ENCODE measurements at places on chromosomes 1 and 21.

GRCh38 chr1:78892260-78892840 lies 114.2 kb downstream of the ADGRL4 start:
- no peak for DNase-seq

- no peak for DNase-seq
Observed at GRCh38 chr1:171904778-171905450, 63.6 kb downstream of the DNM3 start.

DNA sequence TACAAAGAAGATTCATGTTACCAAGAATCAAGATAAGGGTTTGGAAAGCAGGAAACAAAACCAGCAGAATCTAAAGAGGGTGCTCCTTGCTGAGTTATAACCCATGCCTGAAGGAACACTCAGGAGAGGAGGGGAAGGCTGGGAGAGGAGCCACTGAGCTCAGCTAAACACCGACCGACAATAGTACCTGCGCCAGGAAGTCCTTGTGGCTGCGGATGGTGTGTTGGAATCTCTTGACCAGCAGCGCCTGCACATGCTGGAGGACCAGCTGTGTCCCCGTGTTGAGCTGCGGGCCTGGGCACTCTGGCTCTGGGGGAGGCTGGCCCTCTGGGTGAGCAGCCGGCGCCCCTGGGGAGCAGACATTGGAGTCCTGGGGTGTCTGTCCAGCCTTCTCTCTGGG lies 89.4 kb downstream of the ABCA4 start:
- no peak for DNase-seq

- no peak for DNase-seq
Observed at GRCh38 chr1:221723848-221724236, 18.0 kb downstream of the DUSP10 start.

DNA sequence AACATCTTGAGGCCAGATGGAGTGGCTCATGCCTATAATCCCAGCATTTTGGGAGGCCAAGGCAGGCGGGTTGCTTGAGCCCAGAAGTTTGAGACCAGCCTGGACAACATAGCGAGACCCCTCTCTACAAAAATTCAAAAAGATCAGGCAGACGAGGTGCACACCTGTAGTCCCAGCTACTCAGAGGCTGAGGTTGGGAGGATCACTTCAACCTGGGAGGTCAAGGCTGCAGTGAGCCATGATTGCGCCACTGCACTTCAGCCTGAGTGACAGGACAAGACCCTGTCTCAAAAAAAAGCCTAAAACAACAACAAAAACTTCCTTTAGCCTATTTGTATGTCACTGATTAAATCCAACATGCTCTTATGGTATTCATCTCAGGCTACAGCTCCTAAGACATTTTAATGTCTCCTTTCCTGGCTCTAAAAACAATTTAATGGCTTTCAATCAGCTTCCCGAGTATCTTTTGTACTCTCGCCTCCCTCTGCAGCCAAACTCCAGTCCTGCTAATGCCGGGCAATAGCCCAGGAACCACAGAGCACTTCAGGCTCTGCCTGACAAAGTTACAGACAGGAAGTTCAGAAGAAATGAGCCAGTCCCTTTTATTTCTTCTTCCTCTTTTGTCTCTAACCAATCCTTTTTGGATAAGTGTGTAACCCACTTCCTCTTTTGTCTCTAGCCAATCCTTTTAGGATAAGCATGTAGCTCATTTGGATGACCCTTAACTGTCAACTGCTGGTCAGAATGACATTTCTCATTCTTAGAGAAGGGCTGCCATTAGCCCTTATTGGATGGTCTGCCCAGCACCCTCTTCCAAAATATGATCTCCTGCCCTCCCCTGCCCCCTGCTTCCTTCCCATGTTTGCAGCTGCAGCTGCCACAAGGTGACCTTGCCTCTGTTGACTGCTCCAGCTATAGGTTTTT lies 6.6 kb upstream of the DOP1B start:
- no peak for DNase-seq

DNA sequence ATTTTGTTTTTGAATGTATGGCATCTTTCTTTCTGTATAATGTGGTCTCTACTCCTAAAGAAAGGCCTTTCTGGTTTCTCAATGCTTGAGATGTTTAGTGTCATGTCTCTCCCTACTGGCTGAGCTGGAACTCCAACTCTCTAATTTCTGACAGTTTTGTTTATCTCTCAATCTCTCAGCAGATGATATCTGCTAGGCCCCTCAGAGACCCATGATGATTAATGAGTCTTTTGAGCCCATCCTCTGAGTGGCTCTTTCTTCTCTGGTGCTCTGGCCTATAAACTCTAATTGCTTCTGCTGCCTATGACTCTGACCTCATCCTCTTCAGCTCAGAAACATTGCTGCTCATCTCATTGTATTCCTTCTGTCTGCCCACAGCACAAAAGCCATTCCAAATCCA lies 46.6 kb downstream of the CRB1 start:
- no peak for DNase-seq

DNA sequence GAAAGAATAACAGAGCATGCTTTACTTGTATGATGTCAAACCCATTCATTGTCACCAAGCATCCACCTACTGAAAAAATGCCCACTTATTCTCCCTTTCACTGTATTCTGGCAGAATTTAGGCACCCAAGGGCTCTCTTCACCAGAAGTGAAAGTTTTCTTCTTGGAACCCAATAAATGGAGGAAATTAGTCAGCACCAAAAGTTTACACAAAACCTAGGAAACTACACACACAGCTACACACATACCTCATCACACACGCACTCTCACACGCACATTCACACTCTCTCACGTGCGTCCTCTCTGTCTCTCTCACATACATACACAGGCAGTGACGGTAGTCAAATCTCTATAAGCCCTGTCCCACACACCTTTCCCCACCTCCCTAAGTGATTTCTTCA lies 37.6 kb downstream of the MCOLN2 start:
- DNase-seq, result no peak

DNA sequence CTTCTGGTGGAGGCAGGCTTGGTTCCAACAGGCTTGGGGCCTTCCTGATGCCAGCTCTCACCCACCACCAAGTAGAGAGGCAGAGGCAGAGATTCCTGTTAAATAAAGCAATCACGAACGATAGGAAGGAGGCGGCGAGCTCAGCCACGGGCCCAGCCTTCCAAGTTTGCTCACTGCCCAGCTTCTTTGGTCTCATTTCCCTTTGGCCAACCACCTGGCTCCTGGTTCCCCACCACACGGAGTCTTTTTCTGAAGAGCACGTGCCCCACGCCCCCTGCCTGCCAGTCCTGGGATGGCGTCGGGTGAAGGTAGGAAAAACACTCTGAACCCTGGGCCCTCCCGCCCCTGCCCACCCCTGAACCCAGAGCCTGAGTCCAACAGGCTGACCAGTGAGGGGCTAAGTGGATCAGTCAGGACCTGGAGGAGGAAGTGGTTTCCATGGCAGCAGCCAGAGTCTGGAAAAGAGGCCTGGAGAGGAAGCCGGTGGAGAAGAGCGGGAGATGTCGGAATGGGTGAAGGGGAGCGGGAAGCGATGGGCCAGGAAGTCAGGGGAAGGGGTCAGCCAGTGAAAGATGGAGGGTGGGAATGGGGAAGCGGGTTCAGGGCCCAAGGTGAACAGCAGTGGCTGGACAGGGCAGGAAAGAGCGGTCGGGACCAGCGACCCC lies 158.2 kb upstream of the KLHDC7A start:
- no peak for DNase-seq

DNA sequence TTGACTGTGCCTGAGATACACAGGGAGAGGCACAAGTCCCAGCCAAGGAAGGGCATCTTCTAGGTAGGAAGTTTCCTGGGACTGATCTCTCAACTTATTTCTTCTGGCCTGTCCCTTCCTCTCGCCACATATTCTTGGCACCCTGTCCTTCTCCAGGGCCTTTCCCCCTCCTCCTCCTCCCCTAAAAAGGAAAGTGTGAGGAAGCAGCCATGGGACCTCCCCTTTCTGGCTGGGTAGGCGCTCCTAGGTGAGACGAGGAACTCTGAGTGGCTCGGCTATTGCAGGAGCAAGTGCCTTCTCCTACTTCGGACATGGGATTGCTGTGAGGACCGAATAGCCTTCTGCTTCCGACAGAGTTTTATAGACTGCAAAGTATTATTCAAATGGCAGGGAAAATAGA lies 15.5 kb upstream of the MTARC2 start:
- DNase-seq, result no peak

DNA sequence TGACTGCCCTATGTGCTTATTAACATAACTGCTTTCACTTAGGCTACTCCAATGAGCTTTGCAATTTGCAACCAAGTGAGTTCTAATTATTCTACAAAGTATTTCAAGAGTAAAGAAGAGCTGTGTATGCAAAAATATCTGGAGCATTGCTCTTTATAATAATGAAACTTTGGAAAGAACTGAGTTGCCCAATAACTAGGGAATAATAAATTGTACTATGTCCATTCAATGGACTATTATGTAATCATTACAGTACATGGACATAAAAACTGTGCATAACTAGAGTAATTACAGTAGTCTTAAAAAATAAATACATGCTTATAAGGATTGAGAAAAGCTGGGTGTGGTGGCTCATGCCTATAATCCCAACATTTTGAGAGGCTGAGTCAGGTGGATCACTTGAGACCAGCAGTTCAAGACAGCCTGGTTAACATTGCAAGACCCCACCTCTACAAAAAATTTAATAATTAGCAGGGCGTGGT lies 70.3 kb upstream of the JAK1 start:
- no peak for DNase-seq

DNA sequence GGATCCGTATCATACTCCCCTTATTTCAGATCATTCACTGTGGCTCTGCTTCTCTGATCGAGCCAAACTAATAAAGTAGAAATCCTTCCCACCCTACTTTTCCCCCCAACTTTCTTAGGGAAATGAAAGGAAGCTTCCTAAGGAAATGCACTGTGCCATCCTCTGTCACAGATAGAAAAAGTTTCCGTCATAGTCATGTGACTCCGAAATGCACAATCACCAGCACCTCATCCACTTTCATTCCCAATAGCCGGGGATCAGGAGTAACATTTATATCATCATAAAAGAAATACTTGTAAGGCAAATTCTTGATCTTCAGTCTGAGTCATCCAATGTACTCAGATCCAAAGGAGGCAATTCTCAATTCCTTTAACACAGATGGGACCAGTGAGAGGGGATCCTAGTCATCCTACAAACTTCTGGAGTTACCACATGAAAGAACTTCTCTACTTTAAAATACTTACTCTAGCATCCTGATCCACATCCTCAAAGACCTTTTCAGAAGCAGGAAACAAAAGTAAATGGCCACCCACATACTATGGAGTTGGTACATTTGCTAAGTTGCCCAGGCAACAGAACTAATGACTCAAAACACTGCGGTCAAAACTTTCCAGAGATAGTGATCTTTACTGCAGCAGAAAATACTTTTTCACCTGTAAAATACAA lies 97.8 kb upstream of the ZC3H11B start:
- no peak for DNase-seq

- DNase-seq, result no peak
Observed at GRCh38 chr1:202728951-202729350, 18.7 kb upstream of the SYT2 start.

- no peak for DNase-seq
Observed at GRCh38 chr1:198893141-198893540, 254.3 kb downstream of the PTPRC start.

DNA sequence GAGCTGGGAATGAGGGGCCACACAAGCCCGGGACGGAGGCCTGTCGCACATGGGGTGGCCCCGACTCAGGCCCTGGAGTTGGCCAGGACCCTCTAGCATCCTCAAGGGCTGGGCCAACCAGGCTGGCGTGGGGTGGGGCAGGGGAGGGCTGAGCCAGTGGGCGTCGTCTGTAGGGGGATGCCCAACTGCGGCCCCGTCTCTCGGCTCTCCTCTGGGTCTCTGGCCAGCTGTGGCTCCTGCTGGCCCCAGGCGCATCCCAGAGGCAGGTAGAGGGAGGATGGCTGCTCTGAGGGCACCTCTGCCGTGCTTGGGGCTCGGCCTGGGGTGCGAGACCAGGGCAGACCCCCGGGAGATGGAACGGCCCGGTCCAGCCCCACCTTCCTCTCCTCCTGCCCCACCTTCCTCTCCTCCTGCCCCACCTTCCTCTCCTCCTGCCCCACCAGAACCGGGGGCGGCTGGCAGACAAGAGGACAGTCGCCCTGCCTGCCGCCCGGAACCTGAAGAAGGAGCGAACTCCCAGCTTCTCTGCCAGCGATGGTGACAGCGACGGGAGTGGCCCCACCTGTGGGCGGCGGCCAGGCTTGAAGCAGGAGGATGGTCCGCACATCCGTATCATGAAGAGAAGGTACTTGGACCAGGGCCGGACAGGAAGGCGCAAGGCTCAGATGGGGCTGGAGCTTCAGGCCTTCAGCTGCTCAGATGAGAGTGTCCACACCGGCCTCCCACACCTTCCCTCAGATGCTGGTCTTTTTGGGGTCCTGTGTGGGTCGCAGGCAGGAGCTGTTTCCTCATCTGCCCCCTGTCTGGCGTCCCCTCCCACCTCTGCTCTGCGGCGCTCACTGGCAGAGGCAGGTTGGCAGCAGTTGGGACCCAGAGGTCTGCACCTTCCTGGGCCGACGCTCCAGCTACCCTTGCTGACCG lies 6.2 kb downstream of the SAMD11 start:
- no peak for DNase-seq

Data from right lung (tissue), 10 donors.